ENCODE measurements at places on chromosomes 3 and 15.

DNA sequence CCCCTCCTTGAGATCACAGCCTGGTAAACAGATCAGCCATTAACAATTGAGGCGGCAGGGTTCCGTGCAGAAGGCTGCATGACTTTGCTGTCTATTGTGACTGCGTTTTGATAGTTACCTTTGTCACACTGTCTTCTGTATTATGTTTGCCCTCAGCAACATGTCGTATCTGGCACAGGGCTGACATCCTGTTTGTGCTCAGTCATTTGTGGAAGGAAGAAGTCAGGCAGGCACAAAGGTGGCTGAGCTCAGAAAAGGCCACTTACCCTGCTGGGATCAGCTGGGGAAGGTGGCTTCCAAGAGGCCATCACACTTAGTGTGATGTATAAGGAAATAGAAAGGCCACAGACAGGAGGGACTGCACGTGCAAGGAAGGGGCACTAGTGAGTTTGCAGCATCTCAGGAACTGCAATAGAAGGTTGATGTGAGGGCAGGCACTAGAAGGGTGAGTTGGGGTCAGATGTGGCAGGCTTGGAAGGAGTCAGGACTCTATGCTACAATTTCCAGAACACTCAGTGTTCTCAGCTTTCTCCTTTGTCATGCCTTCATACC lies 13.4 kb downstream of the PML start:
- DNase-seq: no peak

DNA sequence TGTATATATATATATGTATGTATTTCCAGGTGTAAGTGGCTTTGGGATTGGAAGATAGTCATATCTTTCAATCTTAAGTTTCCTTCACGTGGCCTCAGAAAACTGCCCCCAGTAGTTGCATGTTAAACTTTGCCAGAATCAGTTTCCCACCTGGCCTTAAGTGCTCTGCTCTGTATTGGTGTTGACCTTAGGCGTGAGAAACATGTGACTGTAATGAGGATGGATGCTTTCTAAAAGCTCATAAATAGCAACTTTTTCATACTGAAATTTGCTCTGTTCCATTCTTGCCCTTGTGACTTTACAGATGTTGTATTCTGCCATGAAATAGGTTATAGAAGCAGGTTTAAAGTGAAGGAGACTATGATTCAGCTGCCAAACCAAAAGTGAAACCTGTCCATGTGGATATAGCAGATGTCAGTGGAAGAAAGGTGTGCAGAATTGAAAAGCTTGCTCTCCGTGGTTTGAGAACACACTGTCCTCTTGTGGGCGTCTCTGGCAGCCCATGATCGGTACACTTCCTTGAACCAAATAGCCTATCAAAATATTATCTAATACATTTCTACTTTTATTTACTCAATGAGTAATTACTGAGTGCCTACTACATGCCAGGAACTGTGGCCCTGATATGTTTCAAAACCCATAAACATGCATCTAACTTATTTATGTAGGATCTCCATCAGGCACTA lies 15.8 kb downstream of the SCG5 start:
- no peak for DNase-seq

- no peak for DNase-seq
These were observed 267.7 kb downstream of the PTPRG start for GRCh38 chr3:61828880-61829721.

- no peak for DNase-seq
These were observed 19.2 kb downstream of the SLC41A3 start for GRCh38 chr3:126064627-126065258.

DNA sequence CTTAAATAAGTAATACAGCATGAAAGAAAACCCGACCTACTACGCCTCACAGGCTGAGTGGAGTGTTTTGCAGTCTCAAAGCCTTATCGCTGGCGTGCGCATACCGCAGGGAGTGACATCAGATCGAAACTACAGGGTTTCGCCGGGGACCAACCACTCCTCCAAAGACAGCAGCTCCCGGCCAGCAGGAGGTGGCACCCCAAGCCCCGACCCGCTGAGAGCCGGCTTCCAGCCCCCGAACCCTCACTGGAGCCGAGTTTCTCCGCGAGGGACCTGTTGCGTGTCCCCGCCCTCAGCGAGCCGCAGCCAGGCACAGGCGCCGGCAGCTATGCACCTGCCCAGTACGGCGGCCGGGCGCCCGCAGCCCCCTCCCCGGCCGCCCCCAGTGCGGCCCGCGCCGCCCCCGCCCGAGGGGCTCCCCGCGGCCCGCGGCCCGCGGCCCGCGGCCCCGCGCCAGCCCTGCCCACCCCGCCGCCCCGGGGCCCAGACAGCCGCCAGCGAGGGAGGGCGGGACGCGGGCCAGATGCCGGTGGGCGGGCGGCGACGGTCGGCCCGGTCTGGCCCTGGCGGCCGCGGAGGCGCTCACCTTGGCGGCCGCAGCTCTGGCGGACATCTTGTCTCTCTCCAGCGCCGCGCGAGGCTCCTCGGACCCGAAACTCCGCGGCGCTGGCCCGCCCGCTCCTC lies 710 bp downstream of the TJP1 start:
- peak; percentile 79 for DNase-seq

DNA sequence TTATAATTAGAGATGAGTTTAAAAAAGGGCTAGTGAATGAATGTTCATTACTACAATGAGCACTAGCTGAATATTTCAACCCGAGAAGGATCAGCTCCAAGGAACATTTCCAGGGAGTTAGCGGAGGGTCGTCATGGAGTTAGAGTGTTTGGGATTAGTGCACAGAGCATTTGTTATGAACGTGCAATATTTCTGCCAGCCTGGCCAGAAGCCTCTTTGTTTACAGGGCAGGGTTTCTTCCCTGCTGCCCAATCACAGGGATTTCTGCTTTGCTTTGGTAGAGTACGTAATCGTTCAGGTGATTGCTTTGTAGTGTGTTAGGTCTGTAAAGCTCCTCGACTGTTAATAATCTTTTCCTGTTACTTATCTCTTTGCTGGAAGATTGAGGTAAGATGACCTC lies 5.9 kb downstream of the CGNL1 start:
- no peak for DNase-seq

GRCh38 chr3:104896624-104897023 lies 470.1 kb upstream of the ALCAM start:
- no peak for DNase-seq

- DNase-seq: no peak
These were observed 246.2 kb downstream of the UACA start for GRCh38 chr15:70517194-70517590.

GRCh38 chr15:25235391-25235790 lies 203.4 kb downstream of the UBE3A start:
- DNase-seq: no peak

DNA sequence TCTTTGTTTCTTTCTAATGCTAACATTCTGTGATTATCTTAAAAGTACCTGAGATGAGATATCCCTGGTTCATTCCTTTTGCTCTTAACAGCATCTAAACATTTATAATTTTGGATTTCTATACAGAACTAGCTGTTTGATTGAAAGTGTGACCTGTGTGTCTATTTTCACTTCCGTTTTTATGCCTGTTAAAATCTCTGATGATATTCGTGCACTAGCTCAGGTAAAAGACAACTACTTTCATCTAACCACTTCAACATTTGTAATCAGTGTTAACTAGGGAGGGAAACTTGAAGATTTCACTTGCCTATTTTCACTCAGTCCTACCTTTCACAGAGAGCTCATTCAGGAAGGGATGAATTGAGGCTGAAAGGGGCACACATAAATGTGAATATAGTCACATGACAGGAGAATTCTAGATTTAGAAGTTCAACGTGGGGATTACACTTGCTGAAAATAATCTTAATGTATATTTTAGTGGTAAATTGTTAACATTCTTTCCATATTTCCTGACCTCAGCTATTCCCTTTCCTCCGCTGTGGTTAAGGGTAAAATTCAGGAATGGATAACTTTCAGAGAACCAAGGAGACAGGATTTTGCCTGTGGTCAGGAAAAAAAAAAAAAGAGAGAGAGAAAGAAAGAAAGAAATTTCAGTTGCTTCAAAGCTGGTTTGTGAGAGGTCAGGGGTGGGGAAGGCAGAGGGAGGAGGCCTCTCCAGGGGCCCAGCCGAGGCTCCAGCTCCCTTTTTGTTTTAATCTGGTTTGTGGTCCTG lies 159.8 kb upstream of the TSC22D2 start:
- DNase-seq: no peak

GRCh38 chr15:89435362-89435761 lies 61.0 kb downstream of the RHCG start:
- no peak for DNase-seq

DNA sequence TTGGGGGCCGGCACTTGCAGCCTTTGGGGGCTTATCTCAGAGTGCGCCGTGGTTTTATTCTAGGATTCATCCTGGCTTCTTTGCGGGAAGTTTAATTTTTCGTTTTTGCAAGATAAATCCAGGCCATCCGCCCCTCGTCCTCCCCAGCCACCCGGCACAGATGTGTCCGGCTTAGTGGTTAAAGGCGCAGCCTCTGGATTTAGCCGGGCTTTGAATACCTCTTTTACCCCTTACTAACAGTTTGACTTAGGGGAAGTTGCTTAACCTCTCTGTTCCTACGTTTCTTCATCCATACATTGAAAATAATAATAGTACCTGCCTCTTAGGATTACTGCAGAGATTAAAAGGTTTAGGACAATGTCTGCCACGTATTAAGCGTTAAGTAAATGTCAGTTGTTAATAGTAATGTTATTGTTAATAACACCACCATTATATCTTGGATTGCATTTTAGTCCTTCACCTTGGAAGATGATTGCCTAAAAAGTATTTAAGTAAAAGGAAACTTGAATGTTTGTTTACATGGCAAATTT lies 714 bp downstream of the ECT2 start:
- DNase-seq: peak; percentile 10

DNA sequence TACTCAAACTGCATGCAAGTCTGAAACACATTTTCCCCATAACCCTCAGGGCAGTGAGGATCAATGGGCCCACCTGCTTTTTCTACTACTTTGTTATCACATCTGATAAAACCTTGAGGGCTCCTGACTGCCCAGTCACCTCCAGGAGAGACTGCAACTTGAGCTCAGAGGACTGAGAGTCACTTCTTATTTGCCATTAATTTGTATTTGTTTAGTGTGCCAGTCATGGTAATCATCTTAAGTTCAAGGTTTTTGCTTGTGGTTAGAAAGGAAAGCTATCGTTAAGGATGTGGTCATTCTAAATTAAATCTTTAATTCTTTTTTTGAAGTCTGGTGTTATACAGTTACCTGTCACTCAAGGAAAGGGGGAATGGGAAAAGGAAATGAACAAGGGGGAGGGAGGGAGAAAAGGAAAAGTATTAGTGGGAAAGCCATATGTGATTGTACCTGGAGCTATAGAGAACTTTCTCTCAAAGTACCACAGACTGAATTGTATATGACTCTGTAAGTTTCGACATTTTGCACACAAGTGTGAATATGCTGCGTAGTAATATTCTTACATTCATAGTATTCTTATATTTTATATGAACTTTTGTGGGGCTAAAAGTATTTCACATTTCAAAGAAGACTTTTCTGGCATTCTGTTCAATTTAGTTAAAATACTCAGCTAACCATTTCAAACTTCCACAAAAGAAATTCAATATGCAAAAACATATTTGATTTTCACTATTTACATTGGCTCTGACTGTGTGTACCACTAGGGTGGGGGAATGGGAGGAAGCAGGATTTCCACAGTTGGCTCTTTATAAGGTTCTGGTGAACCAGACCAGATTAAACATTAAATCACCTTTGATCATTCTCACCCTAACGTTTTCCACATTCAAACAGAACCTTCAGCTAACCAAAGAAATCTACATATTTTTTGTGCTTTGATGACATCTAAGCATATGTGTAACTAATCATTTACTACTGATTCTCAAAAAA lies 166.5 kb upstream of the ATP11B start:
- DNase-seq: no peak

DNA sequence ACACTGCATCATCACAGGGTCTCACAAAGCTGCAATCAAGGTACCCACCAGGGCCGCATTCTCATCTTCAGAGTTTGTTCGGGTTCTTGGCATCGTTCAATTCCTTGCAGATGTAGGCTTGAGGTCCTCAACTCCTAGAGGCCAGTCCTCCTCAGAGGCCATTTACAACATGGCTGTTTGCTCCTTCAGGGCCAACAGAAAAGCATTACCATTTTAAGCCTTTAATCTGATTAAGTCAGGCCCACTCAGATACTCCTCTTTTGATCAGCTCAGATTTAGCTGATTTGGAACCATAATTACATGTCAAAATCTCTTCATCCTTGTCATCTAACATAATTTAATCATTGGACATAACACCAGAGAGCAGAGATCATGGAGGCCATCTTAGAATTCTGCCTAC lies 55.4 kb downstream of the BFSP2 start:
- no peak for DNase-seq

DNA sequence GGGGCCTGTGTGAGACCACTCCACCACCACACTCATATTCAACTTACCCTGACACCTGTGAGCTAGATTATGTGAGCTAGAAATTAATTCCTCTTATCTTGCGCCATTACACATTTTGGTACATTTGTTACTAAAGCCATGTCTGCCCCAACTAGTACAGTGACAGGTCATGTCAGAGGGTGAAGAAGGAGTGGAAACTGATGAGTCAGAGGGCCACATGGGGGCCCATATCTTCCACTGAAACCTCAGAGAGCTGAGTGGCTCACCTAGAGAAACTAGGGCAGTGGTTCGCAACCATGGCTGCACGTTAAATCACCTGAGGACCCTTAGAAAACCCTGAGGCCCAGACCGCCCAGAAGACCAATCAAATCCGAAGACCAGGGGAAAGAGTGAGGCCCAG lies 15.7 kb upstream of the MEF2A start:
- no peak for DNase-seq

DNA sequence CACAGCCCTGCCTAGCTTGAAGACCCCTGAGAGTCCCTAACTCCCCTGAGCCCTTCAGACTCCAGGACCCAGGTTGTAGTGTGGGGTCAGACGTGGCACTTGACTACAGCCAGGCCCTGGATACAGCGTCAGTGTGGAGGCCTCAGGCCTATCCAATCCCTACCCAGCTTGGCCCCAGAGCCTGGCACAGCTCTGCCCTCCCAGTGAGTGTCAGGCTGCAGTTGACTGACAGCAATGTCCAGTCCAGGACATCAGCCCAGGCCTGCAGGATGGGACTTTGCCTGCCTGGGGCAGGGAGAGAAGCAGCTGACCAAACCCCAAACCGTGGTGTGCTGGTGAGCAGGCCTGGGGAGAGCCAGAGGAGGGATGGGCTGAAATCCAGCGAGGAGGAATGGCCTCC lies 27.3 kb downstream of the KLF13 start:
- DNase-seq: no peak

DNA sequence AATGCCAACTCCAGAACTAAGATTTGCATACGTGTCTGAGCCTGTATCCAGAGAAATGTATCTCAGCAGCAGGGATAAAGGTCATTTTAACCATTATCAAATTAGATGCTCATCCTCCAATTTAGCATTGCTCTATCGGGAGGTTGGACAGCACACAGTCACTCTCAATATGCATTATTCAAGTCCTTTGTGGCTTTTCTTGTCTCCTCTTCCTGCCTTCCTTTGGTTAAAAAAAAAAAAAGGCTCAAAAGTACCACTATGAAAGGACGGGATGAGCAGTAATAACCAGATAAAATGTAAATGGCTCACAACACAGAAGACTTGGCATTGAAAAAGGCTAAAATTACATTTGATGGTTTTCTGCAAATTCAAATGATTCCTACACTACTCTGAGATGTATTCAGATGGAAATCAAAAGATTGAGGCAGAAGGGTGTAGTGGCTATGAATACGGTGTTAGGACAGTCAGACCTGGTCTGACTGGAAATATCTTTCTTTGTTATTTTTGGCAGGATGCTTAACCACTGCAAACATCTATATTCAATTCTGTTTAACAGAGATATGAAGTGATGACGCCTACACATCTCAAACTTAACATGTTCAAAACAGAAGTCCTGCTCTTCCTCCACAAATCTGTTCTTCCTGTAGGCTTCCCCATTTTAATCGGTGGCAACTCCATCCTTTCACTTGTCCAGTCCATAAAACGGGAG lies 109.6 kb downstream of the ADAMTS9 start:
- no peak for DNase-seq

GRCh38 chr15:64515825-64516224 lies 55.4 kb downstream of the ZNF609 start:
- DNase-seq: no peak
